Activated naive CD4-positive, alpha-beta T cell treated with Interleukin-2 at 50 U/mL for 16 hours (primary cell): ENCODE measurements at places on chromosomes 6 and 20.
A peak's percentile ranks its signal among the peaks of the same experiment; 100 is the strongest.

GRCh38 chr6:103277936-103278335, 1581.8 kb downstream of the HACE1 start:
- DNase-seq = no peak

GRCh38 chr20:57092112-57092899, 174.1 kb downstream of the BMP7 start:
- DNase-seq = peak; percentile 35

DNA sequence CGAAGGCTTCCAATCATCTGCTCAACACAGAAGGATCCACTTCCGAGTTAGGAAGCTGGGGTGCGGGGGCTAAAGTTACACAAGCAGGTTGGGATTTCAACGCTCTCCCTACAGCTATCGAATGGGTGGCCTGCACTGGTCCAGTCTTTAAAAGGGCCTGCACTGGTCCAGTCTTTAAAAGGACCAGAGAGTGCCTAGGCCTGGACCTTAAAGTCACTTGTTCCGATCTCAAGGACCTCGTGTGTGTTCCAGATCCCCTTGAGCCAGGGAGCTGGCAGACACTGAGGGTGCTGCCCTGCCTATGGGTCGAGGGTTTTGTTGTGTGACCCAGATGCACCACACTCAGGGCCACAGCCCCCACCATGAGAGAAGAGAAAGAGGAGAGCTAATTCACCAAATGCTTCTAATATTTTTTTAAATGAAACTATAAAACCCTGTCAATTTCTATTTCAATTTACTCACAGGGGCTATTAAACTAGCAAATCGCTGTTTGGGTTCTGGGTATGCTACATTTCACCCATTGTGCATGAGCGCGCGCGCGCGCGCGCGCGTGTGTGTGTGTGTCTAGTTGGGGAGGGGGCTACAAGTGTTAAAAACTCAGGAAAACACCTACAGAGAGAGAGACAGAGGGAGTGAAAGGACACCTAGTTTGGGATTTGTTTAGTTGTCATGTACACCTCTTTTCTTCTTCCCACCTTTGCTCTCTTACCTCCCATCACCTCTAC, 7.5 kb downstream of the TFAP2B start:
- DNase-seq = no peak

DNA sequence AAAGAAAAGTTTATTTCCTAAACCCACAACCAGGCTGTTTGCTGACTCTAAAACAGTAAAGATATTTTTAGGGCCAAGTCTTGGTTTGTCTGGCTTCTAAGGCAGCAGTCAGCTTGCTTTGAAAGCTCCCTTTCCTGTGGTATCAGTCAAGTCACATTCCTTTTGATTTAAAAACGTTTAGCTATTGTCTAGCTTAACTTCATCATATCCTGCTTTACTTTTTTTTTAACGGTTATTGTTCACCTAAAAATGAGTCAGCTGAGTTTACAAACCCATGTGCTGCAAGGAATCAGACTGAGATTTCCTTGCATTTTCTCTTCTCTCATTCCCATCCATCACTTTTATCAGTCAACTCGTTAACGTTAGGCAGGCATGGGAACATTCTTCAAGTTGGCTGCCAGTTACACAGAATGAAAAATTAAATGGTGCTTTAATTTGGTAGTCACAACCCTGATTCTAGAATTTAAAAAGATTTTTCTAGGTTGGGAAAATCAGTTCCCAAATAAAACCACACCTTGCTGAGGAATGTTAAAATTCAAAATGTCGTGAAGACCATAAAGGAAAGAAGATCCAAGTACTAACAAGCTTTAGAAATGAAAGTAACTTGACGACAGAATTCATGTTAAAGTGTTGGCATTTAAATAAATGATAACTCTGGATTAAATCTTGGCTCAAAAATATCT, 45.9 kb downstream of the ELOVL5 start:
- no peak for DNase-seq

DNA sequence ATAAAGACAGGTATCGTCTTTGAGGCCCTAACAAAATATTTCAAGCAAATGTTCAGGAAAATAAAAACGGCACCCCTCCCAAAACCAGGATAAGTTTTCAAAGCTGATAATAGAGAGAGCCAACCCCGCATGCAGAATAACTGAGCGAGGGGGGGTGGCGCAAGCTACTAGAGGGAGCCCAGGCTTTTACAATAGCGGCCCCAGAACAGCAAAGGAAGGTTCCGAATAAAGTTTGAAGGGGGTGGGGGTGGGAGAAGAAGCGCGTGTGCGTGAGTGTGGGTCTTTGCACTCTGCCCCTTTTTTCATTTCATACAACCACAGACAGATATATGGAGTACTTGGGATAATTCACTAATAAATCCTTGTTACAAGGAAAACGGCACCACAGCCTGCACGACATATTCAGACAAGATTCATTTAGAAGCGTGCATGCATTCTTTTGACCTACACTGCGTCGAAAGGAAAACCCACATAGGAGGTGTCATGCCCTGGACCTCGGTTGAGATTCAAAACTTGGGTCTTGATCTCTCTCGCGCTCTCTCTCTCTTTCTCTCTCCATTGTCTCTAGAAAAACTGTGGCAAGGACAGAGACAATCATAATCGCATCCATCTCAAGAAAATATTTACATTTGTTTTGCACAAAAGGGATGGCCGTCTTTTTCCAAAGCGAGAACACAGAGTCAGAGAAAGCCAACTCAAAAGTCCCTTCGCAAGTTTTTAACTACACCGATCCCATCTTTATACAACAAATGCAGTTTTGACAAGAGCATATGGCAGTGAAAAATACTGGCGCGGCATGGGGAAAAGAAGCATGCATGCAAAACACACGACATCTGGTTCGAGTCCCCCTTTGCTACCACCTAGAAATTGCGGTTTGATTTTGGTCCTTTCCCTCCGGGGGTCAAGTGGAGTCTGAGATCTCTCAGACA, 1.6 kb downstream of the OLIG3 start:
- DNase-seq = no peak

- DNase-seq = no peak
Measured at GRCh38 chr20:59788811-59789397, 144.5 kb downstream of the SYCP2 start.

GRCh38 chr20:16438100-16438499, 135.1 kb downstream of the KIF16B start:
- no peak for DNase-seq

DNA sequence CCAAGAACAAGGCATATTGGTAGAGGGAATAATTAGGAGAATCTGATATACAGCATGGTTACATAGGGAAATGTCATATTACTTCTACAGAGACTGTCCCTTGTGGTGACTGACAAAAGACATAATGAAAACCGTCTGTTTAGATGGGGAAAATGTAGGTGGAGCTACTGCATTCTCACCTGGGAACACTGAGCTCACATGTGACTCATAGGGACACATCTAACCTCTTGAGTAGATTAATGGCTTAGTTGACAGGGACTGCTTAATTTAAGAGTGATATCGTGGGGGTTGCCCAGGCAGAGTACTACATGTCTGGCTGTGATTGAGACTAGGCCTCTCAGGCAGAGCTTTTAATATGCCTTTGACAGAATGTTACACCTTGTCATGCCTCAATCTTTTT, 235.3 kb upstream of the ZFP64 start:
- no peak for DNase-seq

DNA sequence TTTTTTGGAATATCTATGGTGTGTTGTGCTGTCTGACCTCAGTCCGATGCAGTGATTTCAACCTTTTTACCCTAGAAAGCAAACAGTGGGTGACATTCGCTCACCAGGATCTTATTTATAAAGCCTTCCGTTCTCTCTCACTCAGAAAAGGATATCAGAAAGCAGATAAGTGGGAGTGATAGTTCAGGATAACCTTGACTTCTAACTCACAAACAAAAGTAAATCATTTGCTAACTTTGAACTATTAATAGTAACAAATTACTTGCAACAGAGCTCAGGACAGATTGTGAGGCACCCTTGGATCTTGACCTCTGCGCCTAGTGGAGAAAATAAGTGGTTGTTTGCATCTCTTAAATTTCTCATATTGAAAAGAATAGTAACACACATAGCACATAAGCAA, 637.1 kb upstream of the CITED2 start:
- DNase-seq = no peak

- no peak for DNase-seq
Measured at GRCh38 chr6:157769776-157770426, 53.1 kb upstream of the SNX9 start.

- DNase-seq = no peak
Measured at GRCh38 chr6:116102873-116103272, 2.2 kb downstream of the NT5DC1 start.

GRCh38 chr6:132950566-132950965, 136.2 kb downstream of the RPS12 start:
- DNase-seq = no peak

DNA sequence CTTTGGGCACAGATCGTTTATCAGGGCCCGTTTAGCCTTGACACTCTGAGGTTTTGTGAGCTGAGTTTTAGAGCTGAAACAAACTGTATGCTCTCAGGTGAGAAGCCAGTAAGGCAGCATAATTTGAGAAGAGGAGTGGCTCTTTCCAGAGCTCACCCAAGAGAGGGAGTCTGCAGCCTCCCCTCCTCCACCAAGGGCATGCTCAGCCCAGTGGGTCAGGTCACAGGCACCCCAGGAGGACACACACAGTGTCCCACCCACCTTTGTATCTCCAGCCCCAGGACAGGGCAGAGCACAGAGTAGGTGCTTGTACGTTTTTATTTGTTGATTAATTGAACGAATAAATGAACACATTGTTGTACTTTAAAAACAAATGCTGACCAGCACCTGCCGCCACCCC, 3.4 kb downstream of the TSPO2 start:
- DNase-seq = no peak

GRCh38 chr6:8991844-8992243, 556.5 kb upstream of the SLC35B3 start:
- no peak for DNase-seq

DNA sequence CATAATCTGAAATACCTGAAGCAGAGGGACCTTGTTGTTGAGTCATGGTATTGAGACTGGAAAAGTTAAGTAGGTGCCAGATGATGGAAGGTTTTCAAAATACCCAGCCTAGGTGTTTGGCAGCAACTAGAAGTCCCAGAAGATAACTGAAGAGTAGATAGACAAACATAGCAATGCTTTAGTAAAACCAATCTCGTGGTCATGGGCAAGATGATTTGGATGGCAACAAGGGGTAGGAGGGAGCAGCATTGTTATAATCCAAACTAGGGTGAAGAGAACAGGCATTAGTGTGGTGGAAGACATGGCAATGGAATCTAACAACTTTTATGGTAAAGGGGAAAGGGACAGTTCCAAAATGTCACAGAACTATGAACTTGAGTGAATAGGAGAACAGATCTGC, 2.3 kb downstream of the FILIP1 start:
- no peak for DNase-seq

DNA sequence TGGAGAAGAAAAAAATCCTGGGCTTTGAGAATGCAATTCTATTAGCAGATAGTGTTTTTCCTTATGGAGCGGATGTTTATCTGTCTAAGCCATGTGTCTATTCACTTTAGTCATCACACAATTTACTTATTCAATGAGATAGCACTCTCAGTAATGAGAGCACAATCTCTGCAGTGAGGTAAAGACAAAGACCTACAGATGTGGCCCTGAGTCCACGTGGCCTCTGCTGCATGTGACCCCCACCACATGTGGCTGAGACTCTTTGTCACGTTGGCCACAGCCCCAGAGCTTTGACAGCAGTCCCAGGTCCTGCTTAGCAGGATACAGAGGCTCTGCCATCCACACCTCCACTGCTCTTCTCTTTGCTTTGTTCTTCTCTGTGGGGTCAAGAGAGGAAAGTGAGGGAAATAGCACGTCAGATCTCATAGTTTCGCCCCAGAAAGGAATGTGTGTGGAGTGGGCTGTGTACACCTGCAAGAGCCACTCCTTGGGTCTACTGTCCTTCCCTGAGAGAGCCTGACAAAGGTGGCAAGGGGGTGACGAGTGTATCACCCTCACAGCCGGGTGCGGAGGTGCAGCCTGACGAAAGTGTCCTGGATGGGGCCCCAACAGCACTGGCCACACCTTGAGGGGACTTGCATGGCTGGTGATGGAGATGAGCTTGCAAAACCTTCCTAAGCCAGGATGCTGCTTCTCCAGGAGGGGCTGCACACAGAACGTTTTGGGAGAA, 40.7 kb downstream of the ZNF831 start:
- DNase-seq = no peak

GRCh38 chr6:153208706-153209105, 77.6 kb upstream of the RGS17 start:
- no peak for DNase-seq

DNA sequence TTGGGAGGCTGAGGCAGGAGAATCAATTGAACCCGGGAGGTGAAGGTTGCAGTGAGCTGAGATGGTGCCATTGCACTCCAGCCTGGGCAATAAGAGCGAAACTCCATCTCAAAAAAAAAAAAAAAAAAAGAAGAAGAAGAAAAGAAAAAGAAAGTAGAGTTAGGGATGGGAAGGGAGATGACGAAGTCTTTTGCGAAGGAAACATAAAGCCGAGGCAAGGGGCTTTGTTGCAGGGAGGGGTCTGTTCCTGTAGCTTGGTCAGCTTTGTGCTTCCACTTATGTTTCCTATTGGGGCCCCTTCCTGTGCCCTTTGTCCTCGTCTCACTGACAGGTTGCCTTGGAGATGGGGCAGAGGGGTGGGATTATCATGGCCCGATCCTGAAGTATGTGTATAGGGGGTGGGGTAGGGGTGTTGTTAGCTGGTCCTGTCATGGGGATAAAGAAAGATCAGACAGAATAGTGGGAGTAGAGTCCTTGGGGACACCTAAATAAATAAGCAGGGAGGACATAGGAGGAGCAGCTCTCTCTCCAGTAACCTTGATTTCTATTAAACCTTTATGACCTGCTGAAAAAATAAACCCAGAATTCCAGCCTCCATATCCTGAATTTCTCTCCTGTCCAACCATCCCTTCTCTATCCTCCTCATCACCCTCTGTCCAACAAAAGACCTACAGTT, 1.1 kb upstream of the CLIC1 start:
- no peak for DNase-seq

GRCh38 chr20:1431158-1431557, 35.5 kb downstream of the NSFL1C start:
- no peak for DNase-seq

- no peak for DNase-seq
Measured at GRCh38 chr6:84623956-84624680, 140.3 kb downstream of the TBX18 start.

DNA sequence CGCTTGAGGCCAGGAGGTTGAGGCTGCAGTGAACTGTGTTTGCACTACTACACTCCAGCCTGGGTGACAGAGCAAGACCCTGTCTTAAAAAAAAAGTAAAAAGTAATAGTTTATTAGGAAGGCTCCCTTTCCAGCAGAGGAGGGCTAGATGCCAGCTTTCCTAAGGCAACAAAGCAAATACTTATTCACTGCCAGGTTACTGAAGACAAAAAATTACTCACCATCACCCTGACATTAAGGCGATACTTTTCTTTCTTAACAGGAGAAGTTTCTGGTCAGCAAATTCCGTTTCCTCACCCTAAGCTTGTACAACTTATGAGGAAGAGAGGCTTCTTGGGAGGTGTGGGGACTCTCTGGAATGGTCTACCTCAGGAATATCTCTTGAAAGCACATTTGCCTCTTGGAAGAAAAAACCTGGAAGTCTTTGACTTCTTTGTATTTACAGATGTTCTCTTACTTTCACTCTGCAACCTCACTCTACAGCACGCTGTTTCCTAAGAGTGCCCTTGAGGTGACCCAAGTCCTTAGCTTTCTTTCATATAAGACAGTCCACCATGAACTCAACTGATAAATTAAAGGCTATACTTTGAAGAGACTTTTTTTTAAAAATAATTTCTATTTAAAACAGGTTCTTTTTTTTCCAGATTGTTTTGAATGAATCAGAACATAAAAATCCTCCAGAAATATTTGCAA, 52.9 kb upstream of the TRAF3IP2 start:
- DNase-seq = no peak

GRCh38 chr6:2232445-2232844, 13.0 kb downstream of the GMDS start:
- DNase-seq = no peak

- peak; percentile 15 for DNase-seq
Measured at GRCh38 chr20:5658912-5659345, 91.3 kb upstream of the SHLD1 start.
